ENCODE measurements at places on chromosomes 5 and 9. TPM values are rescaled to one million over a fixed set of nuclear protein-coding genes. Genes with fewer than 3 reads are reported as not detected.

- DNase-seq: no peak
These were observed 192.6 kb upstream of the PRDM9 start for GRCh38 chr5:23314827-23315226.

- DNase-seq: no peak
These were observed 318.9 kb upstream of the GRAMD2B start for GRCh38 chr5:126104341-126104740.

Gene SLC6A19
- not detected for polyA plus RNA-seq

Gene IRX2
- polyA plus RNA-seq: 2.7 TPM

Gene NOXA1
- polyA plus RNA-seq: 0.20 TPM

Measured in BJ (cell line).